A172 (cell line): ENCODE measurements at places on chromosomes 4 and X.
A peak's percentile ranks its signal among the peaks of the same experiment; 100 is the strongest.

DNA sequence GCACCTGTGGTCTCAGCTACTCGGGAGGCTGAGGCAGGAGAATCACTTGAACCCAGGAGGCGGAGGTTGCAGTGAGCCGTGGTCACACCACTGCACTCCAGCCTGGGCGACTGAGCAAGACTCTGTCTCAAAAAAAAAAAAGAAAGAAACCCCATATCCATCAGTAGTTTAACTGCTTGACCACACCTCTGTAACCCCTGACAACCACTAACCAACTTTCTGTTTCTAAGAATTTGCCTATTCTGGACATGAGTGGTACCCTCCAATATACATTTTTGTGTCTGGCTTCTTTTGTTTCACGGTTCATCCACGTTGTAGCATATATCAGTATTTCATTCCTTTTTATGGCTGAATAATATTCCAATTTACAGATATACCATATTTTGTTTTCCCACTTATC lies 9.1 kb downstream of the PPAT start:
- no peak for DNase-seq

DNA sequence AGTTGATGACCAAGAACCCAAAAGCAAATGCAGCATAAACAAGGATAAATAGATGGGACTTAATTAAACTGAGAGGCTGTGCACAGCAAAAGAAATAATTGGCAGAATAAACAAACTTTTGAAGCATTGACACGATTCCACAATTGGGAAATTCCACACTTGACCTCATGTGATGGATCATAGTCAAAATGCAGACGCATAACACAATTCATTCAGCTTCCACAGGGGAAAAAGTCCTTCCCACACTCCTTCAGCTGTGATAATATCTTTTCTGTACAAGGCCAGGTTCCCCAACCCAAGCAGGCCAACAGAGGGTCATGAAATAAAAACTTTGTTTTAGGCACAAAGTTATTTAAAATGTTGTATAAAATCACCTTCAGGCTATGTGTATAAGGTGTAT lies 66.6 kb upstream of the SLIT2 start:
- no peak for DNase-seq

DNA sequence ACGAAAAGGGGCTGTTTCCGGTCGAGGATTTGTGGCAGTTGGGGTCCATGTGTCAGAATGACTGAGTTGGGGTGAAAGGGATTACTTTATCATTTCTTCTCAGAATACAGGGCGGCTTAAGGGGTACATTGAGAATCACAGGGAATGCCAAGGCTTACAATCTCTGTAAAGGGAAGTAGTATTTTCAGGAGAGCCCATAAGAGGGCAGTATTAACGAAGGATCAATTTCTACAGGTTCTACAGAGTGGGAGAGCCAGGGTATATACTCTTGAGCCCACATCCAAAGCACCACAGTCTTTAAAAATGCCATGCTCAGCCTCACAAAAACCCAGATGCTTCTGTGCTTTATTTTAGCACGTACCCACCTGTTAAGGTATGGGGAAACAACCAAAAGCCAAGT lies 67.7 kb upstream of the ZXDA start:
- DNase-seq = no peak

GRCh38 chr4:5120468-5120867 lies 69.2 kb downstream of the STK32B start:
- no peak for DNase-seq

- peak; percentile 1 for DNase-seq
Observed at GRCh38 chrX:46831765-46832327, 5.0 kb upstream of the RP2 start.

DNA sequence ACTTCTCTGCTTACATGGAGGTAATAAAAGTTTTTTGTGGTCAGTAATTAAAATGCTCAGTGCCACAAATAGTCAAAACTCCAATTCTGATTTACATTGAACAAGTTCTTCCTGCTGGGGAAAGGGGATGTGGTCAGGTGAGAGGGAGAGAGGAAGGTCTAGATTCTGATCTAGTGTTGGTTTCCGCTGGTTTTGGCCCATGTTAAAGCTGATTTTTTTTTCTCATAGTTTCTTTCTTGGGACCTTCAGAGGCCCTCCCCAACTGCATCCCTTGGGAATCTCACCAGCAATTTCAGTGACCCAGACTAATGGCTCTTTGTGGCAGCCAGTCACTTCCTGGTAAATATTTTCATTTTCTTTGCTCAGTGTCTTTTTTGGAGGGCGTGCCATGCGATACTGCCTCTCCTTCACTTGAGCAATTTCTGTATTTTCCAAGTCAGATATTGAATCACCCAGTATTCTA lies 332.7 kb downstream of the RAPGEF2 start:
- DNase-seq = peak; percentile 62

GRCh38 chrX:40165861-40166260 lies 68.1 kb upstream of the BCOR start:
- no peak for DNase-seq

- no peak for DNase-seq
Observed at GRCh38 chr4:109290918-109291317, 11.5 kb downstream of the COL25A1 start.

DNA sequence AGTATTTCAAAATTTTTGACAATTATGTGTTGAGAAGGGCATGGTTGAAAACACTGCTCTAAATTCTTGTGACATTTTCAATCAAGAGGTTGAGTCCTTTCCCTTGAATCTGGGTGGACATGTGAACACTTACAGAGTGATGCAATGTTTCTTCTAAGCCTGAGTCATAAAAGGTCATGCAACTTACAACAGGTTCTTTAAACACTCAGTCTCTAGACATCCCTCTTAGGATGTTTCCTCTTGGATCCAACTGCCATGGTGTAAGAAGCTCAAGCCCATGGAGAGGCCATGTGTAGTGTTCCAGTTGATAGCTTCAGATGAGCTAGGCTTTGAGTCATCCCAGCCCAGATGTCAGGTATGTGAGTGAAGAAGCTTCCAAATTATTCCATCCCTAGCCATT lies 232.2 kb upstream of the MAOA start:
- no peak for DNase-seq
